ENCODE measurements at places on chromosomes 5 and 9.

- no peak for DNase-seq
Observed at GRCh38 chr9:112072721-112073638, 102.1 kb downstream of the SUSD1 start.

- no peak for DNase-seq
Observed at GRCh38 chr5:173242079-173242478, 7.1 kb upstream of the NKX2-5 start.

GRCh38 chr5:141850244-141850768 is 27.9 kb downstream of the PCDH1 start:
- DNase-seq = peak; percentile 47

DNA sequence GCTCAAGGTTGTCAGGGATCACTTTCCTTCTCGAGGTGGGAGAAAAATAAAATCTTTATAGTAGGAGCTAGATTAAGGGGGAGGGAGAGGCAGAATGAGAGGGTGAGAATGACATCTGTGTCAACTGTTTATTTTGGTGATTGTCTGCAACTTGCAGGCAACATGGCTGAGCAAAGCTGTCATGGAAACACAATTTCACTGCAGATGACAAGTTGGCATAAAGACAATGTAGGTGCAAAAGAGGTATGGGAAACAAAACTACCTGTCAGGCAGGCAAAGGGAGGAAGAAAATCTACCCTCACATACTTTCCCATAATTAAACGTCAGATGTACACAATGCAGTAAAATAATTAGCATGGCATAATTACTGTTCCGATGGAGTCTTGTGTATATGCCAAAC is 167.4 kb downstream of the SLIT3 start:
- DNase-seq = no peak

DNA sequence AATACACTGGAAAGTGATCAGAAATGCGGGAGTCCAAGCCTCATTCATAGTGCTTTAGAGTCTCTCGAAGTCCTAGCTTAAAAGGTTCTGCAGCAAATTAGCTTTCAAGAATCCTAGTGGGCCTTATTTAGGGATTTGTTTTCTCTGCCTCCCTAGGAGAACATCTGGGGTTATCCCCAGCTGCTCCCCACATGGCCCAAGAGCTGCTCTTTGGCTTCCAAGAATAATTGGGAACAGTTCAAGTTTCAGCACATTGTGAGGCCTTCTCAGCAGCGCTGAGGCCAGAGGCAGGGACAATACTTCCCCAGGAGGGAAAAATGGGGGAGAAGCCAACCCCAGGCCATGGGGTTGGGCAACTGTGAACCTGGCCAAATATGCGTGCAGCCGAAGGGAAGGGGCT is 108.7 kb downstream of the LIFR start:
- DNase-seq = no peak

GRCh38 chr5:4758550-4758949 is 381.6 kb upstream of the ADAMTS16 start:
- no peak for DNase-seq

DNA sequence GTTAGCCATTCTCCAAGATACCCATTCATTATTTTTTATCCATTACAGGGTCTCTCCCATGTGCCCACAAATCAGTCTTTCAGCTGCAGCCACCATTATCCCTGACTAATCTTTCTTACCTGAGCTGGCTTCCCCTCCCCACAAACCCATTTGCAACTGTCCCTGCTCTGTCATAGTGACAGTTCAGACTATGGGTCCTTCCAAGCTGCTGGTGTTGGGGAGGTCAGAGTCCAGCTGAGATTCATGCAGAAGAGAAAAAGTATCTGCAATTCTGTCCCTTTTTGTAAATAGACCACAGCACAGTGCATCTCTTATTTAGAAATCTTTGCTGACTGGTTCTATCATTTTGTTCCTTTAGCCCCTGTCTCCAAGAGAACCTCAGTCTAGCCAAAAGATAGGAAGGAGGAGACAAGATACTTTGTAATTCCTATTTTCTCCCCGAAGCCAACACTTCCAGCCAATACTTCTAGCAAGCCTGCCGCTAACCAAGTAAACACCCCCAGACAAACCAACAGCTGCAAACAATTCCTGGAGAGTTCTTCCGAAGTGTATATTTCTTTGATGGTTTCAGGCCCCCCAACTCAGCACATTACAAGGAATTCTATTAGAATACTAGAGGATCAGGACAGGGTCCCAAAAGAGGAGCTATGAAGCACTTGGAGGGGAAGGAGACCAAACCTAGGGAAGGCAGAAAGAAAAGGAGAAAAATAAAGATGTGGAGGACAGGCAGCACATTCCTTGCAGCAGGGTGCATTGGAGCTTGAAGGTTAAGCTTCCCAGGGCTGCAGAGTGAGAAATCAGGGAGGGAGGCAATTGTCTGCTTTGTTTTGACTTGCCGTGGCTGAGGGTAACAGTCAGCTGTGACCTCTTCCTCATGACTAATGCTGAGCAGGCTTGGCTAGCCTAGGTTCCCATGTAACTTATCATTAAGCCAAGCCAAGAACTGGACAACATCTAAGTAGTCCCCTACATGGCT is 148.5 kb downstream of the SGCD start:
- no peak for DNase-seq

DNA sequence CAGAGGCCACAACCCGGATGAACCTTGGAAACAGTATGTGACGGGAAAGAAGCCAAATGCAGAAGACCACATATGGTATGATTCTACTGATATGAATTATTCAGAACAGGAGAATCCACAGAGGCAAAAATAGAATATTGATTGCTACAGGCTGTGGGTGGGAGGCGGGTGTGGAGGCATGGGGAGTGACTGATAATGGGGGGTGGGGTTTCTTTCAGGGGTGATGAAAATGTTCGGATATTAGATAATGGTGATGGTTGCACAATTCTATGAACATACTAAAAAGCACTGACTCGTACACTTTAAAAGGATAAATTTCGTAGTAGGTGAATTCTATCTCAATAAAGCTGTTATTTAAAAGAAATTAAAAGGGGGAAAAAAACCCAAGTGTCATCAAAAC is 10.7 kb downstream of the IL4 start:
- no peak for DNase-seq
